Naive thymus-derived CD8-positive, alpha-beta T cell (primary cell): ENCODE measurements at places on chromosomes 2 and 18.

DNA sequence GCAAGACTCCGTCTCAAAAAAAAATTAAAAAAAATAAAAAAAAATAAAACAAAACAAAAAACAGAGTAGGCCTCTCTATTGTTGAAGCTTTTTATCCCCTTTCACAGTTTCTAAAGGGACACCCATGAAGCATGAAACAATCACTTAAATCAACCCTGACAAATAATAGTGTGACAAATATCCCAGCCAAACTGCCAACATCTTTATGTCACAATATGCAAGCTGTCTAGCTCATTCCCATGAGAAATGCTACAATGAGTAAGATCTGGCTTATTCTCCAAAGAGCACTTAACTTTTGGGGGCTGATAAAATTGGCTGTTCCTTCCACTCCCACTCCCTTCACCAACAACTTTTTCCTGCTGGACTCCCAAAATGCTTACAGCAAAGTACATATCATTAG is 21.7 kb upstream of the ABCA12 start:
- DNase-seq = no peak

- no peak for DNase-seq
Observed at GRCh38 chr2:10912076-10912731, 470 bp downstream of the KCNF1 start.

- DNase-seq = no peak
Observed at GRCh38 chr2:63589148-63589958, 590 bp downstream of the MDH1 start.

DNA sequence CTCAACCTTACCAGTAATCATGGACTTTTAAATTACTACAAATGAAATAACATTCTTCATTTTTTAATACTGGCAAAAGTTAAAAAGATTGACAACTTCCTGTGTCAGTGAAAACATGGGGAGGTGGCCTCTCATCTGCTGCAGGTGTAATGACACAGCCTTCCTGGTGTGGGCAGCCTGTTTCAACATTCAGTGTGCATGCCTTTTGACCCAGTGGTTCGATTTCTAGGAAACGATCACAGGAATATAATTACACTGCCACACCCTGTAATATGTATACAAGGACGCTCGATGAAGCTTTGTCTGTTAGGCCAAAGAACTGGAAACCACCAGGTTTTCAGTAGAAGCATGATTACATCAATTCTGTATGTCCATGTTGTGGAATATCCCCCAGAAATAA is 68.7 kb downstream of the MTHFD2 start:
- peak; percentile 48 for DNase-seq

GRCh38 chr2:43609290-43609918 is 13.6 kb upstream of the THADA start:
- no peak for DNase-seq

DNA sequence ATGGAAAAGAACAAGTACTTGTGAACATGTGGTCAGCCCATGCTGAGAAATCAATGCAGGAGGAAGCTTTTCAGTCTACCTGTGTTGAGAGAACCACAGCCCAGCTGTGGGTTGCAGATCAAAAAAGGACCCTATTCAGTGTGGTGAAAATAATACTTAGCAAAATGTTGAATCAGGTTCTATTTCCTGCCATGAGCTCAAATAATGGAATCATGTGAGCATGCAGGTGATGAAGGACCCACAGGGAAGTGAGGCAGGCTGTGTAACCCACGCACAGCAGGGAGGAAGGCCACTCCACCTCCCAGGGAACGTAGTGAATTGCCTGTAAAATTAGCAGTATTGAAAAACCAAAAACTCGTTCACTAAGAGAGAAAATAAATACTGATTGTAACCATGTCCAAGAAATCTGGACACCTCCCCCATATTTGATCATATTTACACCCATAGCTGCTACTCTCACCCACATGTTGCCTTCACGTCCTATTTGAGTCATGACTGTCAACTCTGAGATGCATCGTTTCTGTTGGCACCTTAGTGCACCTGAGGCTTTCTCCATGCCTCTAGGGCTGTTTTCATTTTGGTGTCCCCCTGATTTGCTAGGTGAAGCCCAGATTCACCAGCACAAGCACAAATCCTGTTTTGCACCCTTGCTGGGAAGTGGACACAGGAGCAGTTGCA is 20.5 kb upstream of the BCL2L11 start:
- DNase-seq = no peak

DNA sequence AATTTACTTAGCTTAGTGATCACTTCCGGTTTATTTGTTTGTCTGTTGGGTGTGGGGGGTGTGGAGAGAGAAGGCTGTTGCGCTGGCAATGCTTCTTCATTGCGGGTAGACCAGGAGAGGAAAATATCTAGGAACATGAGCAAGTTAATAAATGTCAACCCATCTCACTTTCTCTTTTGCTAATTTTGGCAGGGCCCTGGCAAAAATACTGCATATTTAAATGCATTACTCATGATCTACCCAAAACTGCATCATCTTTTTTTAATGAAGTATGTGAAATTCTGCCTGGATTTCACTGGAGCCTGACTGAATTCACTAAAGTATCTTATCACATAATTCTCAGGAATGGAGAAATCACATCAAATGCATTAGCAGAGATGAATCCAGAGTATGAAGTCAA is 1131.0 kb upstream of the NXPH2 start:
- no peak for DNase-seq

DNA sequence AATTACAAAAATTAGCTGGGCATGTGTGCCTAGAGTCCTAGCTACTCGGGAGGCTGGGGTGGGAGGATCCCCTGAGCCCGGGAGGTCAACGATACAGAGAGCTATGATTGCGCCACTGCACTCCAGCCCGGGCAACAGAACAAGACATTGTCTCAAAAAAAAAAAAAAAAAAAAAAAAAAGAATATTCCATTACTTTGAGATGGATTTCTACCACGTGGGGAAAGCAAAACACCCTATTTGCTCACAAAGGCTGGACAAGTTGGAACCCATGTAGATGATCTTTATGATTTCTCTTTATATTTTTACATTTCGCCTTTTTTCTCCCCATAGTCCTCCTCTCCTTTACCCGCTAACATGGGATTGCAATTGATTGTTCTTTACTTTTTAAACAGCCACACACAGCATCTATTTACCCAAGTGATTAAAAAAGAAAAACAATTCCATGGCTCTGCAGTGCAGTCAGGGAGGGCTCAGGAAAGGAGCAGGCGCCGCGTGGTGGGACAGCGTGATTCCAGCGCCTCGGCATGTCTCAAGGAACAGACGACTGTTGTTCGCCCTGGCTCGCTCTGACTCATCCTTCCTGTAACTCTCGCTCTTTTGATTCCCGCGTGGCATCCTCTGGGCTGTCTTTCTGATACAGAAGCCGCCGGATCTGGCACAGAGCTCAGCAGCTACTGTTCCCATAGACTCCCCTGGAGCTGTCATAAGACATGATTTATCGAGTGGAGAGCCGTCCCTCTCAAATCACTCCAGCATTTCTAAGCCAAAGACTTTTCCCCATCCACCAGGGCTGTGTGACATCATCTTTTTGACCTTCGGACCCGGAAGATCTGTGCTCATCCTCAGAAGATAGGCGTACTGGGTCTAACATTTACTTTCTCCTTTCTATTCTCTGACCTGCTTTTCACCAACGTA is 230.4 kb upstream of the AGAP1 start:
- DNase-seq = no peak

DNA sequence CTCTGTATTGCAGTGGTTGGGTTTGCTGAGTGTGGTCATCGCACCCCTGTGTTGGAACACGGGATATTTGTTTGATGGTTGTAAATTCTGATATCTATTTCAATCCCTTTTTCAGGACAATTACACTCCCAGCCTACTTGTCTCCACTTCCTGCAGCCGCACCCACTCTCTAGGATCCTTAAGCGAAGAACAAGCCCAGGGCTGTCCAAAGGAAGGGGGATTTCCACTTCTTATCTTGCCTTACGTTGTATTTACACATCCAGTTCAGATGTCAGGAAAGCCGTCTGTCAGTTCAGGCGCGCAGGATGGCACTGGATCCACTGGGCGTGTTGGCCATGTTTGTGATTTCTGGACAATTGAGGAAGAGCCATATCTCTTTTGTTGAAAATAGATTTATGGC is 834.5 kb upstream of the SALL3 start:
- no peak for DNase-seq

- DNase-seq = no peak
Observed at GRCh38 chr18:76805221-76805620, 17.1 kb upstream of the ZNF236 start.

- no peak for DNase-seq
Observed at GRCh38 chr2:70173520-70173919, 17.3 kb downstream of the C2orf42 start.

DNA sequence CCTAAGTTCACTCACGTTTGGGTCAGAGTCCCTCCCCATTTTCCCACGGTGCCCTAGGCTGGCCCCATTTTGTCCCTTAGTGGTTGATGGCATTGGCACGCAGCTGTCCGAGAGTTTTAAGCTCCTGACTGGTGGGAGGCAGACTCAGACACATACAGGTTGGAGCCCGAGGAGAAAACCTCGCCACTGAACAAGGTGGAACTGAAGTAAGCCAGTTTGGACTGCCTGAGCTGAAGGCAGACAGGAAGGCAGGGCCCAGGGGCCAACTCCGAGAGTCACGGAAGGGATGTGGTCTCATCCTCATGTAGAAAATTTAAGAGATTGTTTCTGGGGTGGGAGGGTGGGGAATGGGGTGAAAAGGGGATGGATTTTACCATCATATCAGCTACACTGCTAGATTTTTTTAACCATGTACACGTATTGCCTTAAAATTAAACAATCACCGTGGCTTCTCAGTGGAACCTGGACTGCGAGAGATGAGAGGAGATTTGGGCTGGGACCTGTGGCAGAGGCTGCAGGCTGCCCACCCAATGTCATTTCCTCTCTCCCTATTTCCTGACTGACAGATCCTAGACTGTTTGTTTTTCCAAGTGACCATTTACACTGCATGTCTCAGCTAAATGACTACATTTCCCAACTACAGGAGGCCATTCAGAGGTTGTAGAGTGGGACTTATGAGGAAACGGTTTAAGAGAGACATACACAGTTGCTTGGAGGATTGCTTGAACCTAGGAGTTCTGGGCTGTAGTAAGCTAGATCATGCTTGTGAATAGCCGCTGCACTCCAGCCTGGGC is 19.4 kb upstream of the NMUR1 start:
- no peak for DNase-seq

DNA sequence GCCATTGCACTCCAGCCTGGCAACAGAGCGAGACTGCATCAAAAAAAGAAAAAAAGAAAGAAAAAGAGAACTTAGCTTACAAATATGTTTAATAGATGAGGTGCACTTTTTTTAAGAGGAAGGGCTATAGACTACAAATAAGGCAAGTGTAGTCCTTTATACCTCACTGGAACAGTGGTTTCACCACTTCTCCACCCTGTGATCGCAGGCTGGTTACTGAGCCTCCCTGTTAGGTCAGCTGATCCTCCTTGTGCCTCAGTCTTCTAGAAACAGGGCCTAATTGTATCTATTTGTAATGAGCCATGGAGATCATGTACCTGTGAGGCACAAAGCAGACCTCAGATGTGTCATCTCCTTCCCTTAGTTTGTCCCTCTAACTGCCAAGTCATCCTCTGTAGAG is 4.5 kb downstream of the CXCR2 start:
- DNase-seq = no peak

DNA sequence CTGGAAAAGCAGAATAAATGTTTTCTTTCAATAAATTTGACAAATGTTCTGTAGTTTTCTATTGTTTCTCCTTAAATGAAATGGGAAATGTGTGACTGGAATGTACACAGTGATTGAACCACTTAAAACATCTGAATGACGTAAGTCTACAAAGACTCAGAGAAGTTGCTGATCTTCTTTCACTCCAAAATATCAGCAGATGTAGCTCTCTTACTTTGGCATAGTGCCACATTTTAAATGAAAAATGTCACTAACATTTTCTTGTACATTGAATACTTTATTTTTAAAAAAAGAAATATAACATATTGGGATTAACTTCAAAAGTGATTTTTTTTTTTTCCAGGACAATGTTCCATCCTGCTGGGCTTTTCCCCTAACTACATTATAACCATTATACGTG is 565.6 kb downstream of the TMEM182 start:
- DNase-seq = no peak
